Motor neuron (in vitro differentiated cells): ENCODE measurements at places on chromosomes 1 and 21. TPM values are rescaled to one million over a fixed set of nuclear protein-coding genes. Genes with fewer than 3 reads are reported as not detected.

TLCD4 gene
- total RNA-seq: 2.1 and 2.7 TPM in 2 replicates

ATP1A2 gene
- total RNA-seq: 4.0 TPM in 2 replicates

CD101 gene
- total RNA-seq: 1.9 and 2.0 TPM in 2 replicates

C21orf58 gene
- 11.9 and 15.3 TPM in 2 replicates for total RNA-seq

LPAR3 gene
- 0.41 and 0.55 TPM in 2 replicates for total RNA-seq

SH2D5 gene
- total RNA-seq: 3.5 and 4.2 TPM in 2 replicates

DNA sequence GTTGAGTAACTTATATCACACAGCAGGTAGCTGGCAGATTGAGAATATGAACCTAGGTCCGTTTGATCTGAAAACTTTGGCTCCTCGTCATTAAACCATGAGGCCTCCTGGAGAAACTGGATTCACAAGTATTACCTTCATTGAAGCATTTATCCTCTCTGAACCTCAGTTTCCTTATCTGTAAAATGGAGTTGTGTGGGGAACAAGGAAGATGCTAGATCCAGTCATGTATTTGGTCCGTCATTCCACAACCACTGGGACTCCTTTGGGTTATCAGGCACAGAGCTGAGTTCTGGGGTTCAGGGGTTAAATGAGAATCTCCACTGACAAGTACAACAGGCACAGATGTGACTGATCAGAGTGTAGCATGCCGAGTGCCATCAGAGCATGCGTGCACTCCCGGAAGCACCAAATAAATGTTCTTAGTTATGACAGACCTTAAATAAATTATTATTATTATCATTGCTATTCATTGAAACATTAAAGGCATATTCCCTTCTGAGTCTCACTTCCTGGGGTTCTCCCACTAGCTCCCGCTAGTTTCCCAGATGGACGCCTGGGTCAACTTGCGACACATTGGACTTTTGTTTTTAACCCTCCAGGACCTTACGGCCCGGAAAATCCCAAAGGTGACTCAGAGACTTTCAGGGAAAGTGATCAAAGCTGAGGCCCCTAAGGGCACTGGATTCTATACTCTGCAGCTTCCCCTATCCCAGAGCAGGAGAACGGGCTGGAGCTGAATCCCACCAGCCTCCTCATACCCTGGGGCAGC, 130.6 kb downstream of the PLPP3 start:
- ATAC-seq: no peak

- ATAC-seq: peak; percentile 100
Observed at GRCh38 chr1:84103197-84103992, 40.7 kb upstream of the PRKACB start.

DNA sequence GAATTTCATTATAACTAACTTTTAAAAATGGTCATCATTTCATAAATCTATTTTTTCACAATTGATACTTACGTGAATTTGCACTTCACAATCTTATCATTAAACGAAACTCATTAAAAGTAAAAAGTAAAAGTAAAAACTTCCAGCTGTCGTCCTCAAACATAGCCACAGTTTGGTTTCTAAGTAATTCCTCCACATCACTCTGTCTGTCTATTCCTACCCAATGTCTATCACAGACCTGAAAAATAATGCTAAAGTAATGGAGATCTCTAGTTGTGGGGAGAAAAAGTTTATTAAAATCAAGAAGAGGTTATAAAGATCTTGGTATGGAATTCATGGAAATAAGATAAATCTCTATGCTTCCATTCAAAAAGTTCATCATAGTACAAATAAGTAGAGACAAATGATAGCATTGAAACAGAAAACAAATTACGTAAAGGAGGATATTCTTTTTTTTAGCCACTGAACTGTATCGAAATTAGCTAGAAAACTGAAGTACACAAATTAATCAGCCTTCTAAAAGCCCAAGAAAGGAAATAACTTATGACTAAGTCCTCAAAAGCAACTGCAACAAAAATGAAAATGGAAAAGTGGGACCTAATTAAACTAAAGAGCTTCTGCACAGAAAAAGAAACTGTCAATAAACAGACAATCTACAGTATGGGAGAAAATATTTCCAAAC, 148.6 kb downstream of the TIAM1 start:
- no peak for ATAC-seq

GRCh38 chr1:47627016-47627415, 189.2 kb downstream of the FOXD2 start:
- ATAC-seq: no peak

DNA sequence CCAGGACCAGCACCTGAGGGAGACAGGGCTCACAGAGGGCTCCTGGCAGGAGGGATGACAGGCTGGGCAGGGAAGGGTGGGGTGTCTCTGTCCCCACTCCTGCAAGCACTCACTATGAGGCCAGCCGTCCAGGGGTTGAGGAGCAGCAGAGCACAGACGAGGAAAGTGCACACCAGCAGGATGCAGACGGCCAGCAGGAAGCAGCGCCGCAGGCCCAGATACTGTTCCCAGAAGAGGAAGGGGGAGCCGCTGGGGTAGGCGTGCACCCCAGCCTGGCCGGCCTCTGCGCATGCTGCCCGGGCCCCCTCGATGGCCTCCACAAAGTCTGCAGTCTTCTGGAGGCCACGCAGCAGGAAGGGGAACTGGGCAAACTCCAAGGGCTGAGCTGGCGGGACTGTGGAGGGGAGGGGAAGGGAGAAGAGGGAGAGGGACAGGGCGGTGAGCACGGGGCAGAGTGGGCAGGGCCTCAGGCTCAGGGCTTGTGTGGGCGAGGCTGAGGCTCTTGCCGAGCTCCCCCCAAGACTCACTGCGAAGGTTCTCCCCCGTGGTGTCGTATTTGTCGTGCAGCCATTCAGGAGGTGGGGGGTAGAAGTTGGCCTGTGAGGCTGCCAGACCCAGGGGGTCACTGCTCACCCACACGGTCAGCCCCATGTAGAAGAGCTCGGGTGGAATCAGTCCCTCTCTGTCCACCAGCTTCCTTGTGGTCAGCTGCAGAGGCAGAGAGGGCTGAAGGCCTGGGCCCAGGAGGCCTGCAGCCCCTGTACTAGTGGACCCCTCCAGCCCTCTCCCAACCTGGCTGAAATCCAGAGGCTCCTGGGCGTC, 16.5 kb downstream of the PTCH2 start:
- peak; percentile 11 for ATAC-seq

DNA sequence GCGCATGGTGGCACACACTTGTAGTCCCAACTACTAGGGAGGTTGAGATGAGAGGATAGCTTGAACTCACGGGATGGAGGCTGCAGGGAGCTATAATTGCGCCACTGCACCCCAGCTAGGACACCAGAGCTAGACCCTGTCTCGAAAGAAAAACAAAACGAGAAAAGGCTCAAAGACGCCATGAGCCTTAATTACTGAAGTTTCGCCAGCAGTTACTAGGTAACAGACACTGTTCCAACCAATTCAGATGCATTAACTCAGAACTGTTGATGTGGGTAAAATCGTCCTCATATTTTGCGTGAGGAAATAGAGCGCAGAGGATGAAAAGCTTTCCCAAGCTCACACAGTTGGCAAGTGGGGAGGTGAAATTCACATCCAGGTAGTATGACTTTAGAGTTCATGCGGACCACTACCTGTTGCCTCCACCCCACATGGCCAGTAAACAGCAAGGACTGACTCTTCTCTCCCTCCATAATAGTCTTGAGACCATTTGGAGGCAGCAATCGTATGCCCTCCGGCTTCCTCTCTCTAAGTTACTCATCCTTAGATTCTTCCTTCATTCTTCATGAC, 40.1 kb downstream of the INAVA start:
- no peak for ATAC-seq

- ATAC-seq: no peak
Observed at GRCh38 chr1:46983830-46984586, 39.5 kb upstream of the CYP4X1 start.

GRCh38 chr1:68795956-68796355, 299.1 kb upstream of the DEPDC1 start:
- no peak for ATAC-seq

- ATAC-seq: no peak
Observed at GRCh38 chr1:115222616-115223402, 115.2 kb downstream of the NGF start.

GRCh38 chr1:26723013-26723991, 27.5 kb downstream of the ARID1A start:
- ATAC-seq: peak; percentile 93

DNA sequence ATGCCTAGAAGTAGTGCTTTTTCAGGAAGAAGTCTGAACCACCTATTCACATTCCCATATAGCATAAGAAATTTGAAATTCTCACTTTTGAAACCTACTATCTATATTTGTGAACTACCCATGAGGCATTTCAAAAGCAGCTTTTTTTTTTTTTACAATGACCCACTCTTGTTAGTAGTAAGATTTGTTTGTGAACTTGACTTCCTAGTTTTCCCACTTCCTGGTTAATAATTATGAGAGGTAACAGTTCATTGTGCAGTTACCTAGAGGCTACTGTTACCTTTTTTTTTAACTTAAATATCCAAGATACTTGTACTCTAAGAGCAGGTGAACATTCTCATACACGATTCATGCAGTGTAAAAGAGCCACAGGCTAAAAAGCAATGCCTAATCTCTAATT, 371.7 kb upstream of the ADGRL2 start:
- ATAC-seq: no peak

DNA sequence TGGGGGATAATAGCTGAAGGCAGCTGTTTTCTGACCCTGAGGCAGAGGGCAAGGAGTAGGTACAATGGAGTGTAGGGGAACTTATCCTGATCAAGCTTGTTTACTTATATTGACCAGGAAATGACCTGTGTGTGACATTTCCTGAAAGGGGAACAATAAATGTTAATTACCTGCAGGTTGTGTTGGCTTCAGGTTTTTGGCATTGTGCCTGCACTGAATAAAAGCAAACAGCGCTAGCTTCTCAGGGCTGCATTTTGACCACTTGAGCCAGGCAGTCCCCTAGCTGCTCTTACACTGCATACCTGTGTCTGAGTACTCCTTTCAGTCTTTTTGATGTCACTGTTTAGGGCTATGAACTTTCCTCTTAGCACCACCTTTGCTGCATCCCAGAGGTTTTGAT, 40.6 kb downstream of the DRAM2 start:
- ATAC-seq: no peak

GRCh38 chr1:26787381-26787705, 407 bp upstream of the PIGV start:
- peak; percentile 36 for ATAC-seq

- ATAC-seq: peak; percentile 90
Observed at GRCh38 chr1:147084273-147085096, 87.8 kb downstream of the PRKAB2 start.

- ATAC-seq: no peak
Observed at GRCh38 chr1:46697053-46697452, 21.9 kb downstream of the EFCAB14 start.

- peak; percentile 38 for ATAC-seq
Observed at GRCh38 chr1:15353839-15354579, 55.7 kb upstream of the EFHD2 start.

DNA sequence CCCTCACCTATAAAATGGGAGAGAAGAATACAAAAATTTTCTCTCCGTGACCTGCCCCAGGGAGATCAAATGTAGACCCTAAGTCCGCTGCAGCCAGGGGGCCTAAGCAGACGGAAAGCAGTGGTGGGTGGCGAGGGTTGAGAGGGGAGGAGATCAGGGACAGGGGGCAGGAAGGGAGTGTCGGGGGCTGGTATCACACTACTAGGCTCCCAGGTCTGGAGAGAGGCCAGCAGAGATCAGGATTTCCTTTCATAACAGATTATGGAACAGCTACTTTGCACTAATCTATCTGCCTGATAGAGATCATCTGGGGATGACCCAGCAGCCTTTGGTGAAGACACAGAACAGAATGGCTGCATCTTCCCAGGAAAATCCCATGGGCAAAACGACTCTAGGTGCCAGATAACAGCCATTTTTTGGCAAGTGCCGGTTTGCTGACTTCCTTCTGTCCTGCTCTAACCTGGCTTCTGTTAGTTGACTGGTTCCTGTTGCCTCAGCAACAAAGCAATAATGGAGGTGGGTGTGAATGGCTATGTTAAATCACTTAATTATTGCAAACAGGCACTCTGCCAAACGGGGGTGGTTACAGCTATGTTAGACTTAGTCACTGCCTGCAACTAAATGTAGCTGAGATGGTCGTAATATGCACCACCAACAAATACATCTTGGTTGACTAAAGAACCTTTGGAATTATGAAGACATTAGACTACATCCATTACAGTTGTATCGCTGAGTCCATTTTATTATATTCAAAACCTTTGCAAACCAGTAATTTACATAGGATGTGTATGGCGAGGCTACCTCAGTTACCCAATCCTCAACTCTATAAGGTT, 30.0 kb upstream of the EPS8L3 start:
- peak; percentile 67 for ATAC-seq

GRCh38 chr21:35226968-35227744, 178.1 kb upstream of the RUNX1 start:
- peak; percentile 22 for ATAC-seq

DNA sequence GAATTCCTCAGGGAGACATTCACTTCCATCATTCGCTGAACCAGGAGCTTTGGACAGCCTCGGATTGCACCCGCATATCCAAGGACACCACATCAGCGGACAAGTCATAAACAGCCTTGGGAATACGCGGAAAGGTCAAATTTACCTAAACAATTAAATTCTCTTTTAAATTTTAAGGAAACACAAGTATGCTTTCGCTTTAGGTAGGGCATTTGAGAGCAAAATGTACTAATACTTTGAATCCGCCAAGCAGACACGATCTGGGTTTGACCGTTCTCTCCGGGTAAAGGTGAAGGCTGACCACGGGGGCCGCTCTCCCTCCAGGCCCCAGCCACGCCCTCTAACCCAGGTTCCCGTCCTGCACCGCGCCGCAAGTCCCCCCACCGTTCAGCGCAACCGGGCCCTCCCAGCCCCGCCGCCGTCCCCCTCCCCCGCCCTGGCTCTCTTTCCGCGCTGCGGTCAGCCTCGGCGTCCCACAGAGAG, 479 bp upstream of the ACADM start:
- peak; percentile 75 for ATAC-seq
